ENCODE measurements at places on chromosomes 4 and X.
A peak's percentile ranks its signal among the peaks of the same experiment; 100 is the strongest.

DNA sequence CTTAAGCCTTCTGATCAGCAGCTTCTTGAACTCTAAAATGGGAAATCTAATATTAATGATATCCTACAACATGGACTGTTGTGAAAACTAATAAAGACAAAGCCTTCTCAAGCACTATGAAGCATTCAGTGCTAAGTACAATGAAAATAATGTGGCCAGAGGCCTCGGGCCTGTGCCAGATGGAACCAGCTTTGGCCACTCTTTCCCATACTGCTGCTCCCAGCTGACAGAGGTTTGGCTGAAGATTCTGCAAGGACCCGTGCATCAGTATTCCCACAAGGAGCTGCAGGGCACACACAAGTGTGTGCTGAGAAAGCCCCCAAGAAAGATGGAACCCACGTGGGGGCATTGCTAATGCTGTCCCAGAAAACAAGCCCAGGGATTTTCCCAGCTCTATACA is 60.5 kb upstream of the RPL34 start:
- no peaks in the 10 kb centered on the region for H3K27me3 ChIP-seq
- no peak for DNase-seq

- H3K27me3 ChIP-seq = no peaks in the 10 kb centered on the region
- no peak for DNase-seq
- H3K27ac ChIP-seq = no peak overlapping the region
- H3K4me1 ChIP-seq = no peaks in the 10 kb centered on the region
Observed at GRCh38 chr4:41000356-41000755, 214.0 kb downstream of the APBB2 start.

GRCh38 chrX:148498067-148498466 is 2.4 kb upstream of the AFF2 start:
- H3K36me3 ChIP-seq = no peaks in the 10 kb centered on the region
- peak overlapping the region; percentile 11 for H3K4me3 ChIP-seq

DNA sequence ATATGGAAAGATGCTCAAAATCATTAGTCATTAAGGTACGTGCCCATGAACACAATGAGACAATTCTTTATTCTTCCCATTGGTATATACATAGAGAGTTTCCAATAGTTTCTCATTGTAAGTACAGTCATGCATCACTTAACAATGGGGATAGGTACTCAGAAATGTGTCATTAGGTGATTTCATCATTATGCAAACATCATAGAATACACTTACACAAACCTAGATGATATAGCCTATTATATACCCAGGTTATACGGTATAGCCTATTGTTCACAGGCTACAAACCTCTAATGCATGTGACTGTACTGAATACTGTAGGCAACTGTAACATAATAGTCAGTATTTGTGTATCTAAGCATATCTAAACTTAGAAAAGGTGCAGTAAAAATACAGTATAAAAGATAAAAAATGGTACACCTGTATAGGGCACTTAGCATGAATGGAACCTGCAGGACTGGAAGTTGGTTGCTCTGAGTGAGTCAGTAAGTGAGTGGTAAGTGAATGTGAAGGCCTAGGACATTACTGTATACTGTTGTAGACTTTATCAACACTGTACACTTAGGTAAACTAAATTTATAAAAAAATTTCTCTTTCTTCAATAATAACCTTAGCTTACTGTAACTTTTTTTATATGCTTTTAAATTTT is 49.6 kb downstream of the KLHL13 start:
- DNase-seq = no peak
- H3K4me1 ChIP-seq = peaks cover 15% of the 10 kb centered on the region
- H3K4me3 ChIP-seq = no peak overlapping the region
- no peaks in the 10 kb centered on the region for H3K36me3 ChIP-seq
- H3K27ac ChIP-seq = no peak overlapping the region

DNA sequence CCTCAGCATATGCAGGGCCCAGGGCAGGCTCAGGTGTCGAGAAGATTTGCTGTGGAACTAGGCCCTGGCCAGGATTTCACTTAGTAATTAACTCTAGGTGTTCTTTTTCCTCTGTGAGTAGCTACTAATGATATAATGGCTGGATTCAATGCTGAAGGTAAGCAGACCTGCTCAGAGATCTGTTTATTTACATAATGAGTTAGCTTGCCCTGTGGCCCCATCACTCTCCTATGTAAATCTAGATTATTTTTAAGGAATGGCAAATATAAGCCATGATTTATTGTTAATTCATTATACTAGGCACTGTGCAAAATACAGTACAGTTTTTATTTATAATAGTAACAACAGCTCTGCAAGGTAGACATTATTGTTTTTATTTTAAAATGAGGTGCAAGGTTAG is 117.2 kb downstream of the IRF2 start:
- DNase-seq = no peak
- H3K27ac ChIP-seq = no peak overlapping the region
- no peak overlapping the region for H3K4me3 ChIP-seq
- H3K4me1 ChIP-seq = peaks cover 16% of the 10 kb centered on the region
- H3K27me3 ChIP-seq = no peaks in the 10 kb centered on the region

GRCh38 chr4:183181081-183181480 is 82.0 kb downstream of the WWC2 start:
- DNase-seq = no peak
- no peaks in the 10 kb centered on the region for H3K27me3 ChIP-seq
- no peaks in the 10 kb centered on the region for H3K4me1 ChIP-seq
- no peaks in the 10 kb centered on the region for H3K36me3 ChIP-seq

GRCh38 chrX:65932173-65933084 is 107.5 kb downstream of the VSIG4 start:
- DNase-seq = peak; percentile 68
- no peaks in the 10 kb centered on the region for H3K36me3 ChIP-seq
- H3K4me3 ChIP-seq = no peak overlapping the region
- H3K27ac ChIP-seq = no peak overlapping the region
- no peaks in the 10 kb centered on the region for H3K27me3 ChIP-seq
- no peaks in the 10 kb centered on the region for H3K4me1 ChIP-seq

- no peak overlapping the region for H3K4me3 ChIP-seq
- no peak overlapping the region for H3K27ac ChIP-seq
- H3K27me3 ChIP-seq = no peaks in the 10 kb centered on the region
- H3K4me1 ChIP-seq = no peaks in the 10 kb centered on the region
- no peak for DNase-seq
Observed at GRCh38 chr4:154332681-154333421, 158.7 kb downstream of the DCHS2 start.

GRCh38 chr4:168293386-168293975 is 25.1 kb downstream of the DDX60 start:
- H3K36me3 ChIP-seq = no peaks in the 10 kb centered on the region
- no peak overlapping the region for H3K4me3 ChIP-seq
- no peak overlapping the region for H3K27ac ChIP-seq

GRCh38 chr4:159103384-159103990 is 608 bp downstream of the RAPGEF2 start:
- no peaks in the 10 kb centered on the region for H3K36me3 ChIP-seq
- no peak overlapping the region for H3K27ac ChIP-seq

DNA sequence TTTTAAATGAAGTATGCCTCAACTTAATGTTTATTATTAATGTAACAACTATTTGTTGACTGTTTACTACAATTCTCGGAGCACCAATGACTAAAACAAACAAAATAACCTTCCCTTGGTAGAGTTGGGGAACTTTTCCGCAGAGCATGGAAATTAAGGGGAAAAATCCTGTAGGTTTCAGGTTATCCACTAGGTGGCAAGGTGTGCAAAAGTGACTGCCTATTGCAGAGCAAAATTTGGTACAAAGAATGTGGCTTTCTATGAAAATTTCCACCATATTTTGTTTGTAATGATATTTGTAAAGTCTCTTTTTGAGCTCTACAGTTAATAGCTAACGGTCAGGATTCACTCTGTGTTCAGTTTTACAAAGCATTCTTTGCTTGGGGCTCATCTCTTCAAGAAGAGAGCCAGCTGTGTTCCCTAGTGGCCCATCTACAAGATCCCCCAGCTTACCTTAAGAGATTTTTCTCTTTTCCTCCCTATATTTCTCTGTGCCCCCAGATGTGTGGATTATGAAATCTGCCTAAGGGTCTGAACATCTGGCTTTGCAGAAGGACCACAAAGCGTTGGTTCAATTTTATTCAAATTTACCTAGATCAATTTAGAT is 61.1 kb downstream of the FBXO8 start:
- no peak overlapping the region for H3K4me3 ChIP-seq
- H3K27ac ChIP-seq = no peak overlapping the region
- no peaks in the 10 kb centered on the region for H3K36me3 ChIP-seq
- H3K4me1 ChIP-seq = no peaks in the 10 kb centered on the region
- H3K27me3 ChIP-seq = no peaks in the 10 kb centered on the region

All from Karpas-422 (cell line).